Aorta (tissue), 5 donors: ENCODE measurements at places on chromosomes 16 and 17. TPM values are rescaled to one million over a fixed set of nuclear protein-coding genes. Genes with fewer than 3 reads are reported as not detected.

DNA sequence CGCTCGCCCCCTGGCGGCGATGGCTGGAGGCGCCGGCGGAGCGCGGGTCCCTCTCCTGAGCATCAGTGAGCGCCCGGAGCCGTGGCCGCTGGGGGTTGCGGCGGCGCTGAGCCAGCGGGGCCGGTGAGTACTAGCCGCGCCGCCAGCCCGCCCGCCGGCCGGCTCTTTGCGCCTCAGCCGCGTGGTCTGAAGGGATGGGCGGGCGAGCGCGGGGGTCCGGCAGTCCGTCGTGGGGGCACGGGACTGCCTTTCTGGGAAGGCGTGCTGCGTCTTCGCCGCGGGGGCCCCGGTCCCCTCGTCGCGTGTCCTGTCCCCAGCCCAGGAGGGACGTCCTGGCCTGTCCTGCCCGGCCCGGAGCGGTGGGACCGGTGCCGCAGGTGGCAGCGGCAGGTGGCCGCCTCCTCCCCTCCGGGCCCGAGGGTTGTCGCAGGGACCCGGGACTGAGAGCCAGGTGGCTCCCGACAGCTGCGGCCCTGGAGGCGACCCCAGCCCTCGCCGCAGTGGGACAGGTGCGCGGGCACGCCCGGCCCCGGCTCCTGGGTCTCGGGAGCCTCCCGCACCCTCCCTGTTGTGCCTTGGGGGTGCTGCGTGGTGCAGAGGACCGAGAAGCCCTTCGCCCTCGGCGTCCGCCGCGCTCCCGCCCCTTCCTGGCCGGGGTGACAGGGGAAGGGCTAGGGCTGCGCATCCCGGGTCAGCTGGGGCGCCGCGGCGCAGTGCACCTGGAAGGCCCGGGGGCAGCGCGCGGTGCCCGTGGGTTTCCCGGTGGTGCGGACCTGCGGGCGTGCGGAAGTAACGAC is at the start of gene SPECC1:
TSS of gene SPECC1 (plus strand) at position 58 of the 797 bp plus-strand sequence. CDS start 87,293 bp downstream, outside the sequence.
- DNase-seq = peak; percentile 86

DNA sequence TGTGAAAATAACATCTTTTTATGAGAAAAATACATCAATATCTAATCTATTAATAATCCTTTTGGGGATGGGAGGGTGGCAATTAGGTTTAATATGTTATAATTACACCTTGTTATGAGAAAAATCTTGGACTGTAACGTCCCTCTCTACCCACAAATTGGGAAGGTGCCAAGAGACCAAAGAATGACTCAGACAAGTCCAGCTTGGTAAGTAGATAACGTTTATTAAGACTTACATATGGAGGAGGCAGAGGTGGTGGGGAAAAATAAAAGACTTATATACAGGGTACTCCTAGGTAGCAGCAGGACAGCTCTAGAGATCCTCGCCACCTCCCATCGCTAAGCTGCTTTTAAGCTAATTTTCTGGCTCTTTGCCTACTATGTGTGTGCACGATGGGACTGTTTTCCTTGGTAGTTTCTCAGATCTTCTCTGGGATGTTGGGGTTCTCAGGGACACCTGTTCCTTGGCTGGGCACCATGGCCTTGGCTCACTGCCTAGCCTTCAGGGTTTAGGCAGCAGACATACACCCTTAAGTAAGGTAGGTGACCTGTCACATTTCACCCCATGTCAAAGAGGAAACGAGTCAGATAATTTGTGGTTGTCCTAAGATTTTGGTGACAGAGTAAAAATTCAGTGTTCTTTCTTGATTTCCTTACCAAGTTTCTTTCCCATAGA is 31.5 kb downstream of the RBL2 start:
- DNase-seq = no peak

GRCh38 chr16:81908466-81909262 is 102.6 kb downstream of the SDR42E1 start:
- DNase-seq = no peak

DNA sequence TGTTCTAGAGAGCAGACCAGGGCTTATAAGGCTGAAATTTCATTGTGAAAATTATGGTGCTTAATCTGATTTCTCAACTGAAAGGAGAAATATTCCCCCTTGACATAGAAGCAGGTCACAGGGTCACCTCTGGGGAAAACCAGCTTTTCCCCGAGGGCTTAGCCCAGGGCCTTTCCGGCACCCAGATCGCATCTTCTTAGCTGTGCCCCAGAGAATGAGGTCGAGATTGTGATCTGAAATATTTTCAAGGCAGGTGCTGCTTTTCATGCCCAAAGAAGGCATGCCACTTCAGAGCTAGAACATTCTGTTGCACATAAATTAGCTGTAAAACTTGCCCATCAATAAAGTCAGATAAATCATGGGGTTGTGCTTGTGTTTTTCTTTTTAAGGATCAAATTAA is 25.4 kb upstream of the ARHGAP17 start:
- DNase-seq = no peak

Gene PYY
- total RNA-seq = not detected

Gene ASGR1
- total RNA-seq = 2.6 TPM

DNA sequence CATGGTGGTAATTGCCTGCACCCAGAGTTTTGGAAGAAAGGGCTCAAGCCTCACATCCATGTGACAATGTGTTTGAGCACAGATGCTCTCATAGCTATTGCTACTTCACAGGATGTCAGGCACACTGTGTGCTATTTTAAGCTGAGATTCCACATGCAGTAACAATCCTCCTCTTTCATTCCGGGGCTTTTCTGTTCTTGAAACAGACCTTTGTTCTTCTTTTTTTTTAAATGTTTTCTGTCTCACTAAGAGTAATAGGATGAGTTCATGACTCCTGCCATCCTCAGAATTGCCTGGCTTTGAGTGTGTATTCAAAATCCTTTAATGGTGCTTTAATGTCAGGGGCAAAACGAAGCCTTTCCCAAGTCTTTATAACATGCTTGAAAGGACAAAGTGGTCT is 198.9 kb downstream of the ABCC12 start:
- DNase-seq = no peak

Gene ARL2BP
- 39.1 TPM for total RNA-seq

GRCh38 chr16:25433388-25433787 is 175.7 kb upstream of the ZKSCAN2 start:
- no peak for DNase-seq

DNA sequence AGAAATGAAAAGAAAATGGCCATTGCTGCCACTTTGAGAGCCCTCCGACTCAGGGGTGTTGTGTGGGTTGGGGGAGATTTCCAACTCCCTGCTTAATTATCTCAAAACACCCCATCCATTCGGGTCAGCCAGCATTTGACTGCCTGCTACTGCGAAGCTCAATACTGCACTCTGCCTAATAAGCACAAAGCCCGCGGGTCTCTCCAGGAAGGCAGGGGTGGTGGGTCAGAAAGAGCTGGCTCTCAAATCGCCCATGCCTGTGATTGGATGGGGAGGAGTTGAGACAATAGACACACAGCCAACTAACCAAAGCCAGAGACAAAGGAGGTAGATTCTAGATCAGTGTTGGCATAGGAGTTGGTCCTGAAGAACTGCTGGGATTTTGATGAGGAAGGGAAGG is 2.3 kb upstream of the XAF1 start:
- no peak for DNase-seq

DNA sequence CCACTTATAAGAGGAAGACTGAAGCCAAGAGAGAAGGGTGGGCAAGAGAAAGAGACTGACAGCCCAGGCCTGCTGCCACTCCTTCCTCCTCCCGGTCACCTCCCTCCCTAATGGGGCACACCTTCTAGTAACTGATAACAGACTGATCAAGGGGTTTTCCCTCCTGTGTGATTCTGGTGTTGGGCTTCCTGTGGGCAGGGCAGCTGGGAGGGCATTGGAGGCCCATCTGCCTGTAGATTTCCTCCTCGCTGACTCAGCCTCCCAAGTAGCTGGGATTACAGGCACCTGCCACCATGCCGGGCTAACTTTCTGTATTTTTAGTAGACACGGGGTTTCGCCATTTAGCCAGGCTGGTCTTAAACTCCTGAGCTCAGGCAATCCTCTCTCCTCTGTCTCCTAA is 16.2 kb downstream of the CA4 start:
- DNase-seq = no peak

- no peak for DNase-seq
Observed at GRCh38 chr17:31248986-31249834, 47.8 kb downstream of the OMG start.

GRCh38 chr17:80064696-80065095 is 28.3 kb downstream of the CCDC40 start:
- no peak for DNase-seq

DNA sequence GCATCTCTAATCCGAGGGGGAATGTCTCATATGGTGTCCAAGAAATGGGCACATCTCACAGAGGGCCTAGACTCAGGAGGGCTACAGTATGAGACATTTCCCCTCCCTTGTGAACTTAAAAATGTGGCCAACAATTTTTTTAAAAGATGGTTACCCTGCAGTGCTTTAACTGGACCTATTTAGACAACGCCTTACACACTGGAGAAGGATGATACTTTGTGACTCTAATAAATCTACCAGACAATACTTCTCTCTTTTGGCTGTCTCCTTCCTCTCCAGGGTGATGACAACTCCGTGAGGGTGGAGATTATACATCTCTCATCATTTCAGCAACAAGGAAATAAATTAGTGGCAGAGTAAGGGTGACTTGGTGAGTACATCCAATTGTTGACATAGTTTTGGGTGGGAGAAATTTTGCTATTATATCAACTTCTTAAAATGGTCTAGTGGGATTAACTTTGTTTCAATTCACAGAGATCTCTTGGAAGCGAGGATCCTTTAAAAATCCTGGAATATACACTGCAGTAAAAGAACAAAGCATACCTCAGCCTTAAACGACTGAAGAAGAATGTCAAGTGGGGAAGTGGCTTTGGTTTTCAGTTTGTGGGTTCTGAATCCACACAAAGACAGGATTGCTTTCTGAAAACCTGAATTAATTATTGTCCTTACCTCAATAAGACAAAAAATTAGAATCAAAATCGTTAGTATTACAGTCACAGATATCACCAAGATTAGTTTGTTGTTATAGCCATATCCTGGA is 89.8 kb downstream of the KPNA2 start:
- no peak for DNase-seq

- DNase-seq = peak; percentile 79
Observed at GRCh38 chr16:57091200-57091974, 996 bp upstream of the CPNE2 start.

GRCh38 chr16:11140466-11140865 is 115.5 kb downstream of the SOCS1 start:
- DNase-seq = no peak

- no peak for DNase-seq
Observed at GRCh38 chr17:76155988-76156661, 15.1 kb upstream of the FOXJ1 start.

DNA sequence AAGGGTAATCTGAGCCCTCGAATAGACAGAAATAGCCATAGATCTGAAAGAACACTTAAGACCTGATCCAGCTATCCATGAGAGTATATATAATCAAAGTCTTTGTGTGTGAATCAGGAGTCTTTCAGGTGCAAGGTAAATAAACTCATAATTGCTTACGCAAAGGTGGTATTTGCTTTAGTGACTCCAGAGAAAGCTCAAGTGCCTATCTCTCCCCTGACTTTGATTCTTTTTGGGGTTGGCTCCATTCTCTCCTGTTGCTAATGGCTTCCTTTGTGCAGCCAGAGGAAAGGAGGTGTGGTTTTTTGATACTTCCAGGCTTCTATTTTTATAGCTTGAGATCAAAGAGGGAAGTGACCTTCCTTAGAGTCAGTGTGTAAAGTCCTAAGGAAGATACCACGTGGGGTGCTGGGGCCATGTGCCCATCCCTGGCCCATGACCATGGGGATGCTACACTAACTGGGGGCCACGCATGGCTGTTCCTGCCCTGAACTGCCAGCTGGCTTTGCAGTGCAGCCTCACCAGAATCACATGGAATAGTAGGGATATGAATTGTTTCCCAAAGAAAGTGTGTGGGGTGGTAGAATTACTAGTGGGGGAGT is 45.8 kb downstream of the TENT4B start:
- DNase-seq = no peak

DNA sequence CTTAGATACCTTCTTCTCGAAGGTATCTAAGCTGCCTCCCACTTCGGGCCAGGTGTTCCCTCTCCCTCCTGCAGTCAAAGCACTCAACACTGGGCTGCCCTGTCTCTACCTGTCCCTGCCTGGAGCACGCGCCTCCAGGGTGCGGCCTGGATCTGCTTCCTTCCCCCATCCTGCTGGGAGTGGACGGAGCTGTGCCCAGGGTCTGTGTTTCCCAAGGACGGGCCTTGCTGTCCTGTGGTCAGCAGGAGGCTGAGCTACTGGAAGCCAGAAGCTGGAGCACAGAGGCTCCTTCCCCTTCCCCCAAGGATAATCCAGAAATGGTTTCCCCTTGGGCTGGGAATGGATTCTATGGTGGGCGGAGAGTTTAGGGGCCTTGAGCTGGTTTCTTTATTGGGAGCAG is 16.7 kb downstream of the LLGL2 start:
- DNase-seq = no peak

Gene CCR7
- 0.62 TPM for total RNA-seq

DNA sequence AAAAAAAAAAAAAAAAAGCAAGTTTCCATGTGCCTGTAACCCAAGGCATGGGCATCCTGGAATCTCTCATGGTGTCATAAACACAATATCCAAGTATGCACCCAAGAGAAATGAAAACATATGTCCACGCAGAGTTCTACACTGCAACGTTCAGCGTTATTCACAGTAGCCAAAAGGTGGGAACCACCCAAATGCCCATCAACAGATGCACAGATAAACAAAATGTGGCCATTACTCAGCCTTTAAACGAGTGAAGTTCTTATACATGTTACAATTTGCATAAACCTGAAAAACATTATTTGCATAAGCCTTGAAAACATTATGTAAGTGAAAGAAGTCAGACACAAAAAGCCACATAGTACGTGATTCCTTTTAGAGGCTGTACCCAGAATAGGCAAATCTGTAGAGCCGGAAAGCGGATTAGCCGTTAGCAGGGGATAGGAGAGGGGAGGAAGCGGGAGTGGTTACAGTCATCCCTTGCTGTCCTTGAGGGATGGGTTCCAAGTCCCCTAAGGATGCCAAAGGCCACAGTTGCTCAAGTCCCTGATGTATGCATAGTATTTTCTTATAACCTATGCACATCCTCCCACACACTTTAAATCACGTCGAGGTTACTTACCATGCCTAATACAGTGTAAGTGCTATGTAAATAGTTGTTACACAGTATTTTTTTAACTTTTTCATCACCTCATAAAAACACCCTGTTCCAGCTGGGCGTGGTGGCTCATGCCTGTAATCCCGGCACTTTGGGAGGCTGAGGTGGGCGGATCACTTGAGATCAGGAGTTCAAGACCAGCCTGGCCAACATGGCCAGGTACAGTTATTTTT is 47.3 kb upstream of the DNAH17 start:
- no peak for DNase-seq
